Kidney epithelial cell (primary cell): ENCODE measurements at places on chromosomes 1 and 21.
A peak's percentile ranks its signal among the peaks of the same experiment; 100 is the strongest.

DNA sequence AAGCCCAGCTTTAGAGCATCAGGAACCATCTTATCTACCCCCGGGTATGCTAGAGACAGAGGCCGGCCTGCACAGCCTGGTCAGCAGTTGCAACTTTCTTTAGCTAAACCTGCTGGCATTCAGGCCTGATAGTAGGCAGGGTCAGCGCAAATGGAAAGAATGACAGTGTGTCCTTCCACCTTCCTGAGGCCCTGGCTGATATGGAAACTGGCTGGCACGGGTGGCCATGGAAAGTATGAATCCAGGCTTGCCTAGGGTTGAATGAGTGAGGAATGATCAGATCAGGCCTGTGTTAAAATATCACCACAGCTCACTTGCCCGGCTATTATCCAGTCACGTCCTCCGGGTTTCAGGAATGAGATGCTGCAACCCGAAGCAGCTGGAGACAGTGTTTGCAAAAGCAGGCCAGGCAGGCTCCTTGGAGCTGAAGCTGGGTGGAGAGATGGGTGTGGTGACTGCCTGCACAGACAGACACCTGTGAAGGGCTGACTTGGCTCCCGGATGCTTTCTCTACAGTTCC lies 34.7 kb downstream of the RCAN1 start:
- DNase-seq = no peak

DNA sequence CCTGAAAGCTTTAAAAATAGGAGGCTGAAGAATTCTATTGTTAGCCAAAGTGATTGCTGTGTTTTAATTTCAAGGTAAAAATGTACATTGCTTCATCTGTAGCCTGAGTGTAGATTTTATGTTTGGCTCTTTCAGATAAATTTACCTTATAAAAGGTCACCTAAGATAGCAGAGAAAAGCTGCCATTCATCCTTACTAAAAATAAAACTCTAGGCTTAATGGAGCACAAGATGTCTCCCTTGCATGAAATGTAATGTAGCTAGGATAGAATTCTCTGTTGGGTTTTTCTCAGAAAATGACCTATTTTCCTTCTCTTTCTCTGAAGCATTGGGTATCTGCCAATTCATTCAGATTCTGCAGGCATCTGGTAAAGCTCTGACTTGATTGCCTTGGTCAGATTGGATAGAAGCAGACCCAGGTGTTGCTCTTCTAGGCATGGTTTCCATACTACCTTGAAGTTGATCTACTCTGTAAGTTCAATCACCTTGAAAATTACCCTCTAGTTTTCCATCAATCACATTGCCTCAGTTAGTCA lies 176.6 kb upstream of the GORAB start:
- no peak for DNase-seq

DNA sequence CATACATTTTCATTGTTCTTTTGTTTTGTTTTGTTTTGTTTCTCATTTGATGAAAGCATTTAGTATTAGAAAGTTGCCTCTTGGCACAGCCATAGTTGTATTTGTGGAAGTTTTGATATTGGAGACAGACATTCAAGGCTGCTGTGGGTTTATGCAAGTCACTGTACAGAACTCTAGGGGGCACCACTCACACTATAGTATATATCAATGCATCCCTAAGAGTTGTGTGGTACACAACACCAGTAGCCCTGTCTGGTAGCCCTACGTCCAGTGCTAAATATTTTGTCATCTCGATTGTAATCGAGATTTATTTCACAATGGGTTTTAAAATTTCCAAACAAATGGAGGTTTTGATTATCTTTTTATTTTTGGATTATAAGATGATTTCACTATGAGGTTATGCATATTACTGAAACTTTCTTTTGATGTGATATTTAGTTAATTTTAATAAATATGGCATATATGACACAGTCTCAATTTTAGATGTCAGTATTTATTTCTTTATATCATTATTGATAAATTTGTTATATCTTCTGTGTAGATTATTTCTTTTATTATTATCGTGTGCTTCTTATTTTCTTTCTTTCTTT lies 112.2 kb downstream of the NR5A2 start:
- peak; percentile 10 for DNase-seq

DNA sequence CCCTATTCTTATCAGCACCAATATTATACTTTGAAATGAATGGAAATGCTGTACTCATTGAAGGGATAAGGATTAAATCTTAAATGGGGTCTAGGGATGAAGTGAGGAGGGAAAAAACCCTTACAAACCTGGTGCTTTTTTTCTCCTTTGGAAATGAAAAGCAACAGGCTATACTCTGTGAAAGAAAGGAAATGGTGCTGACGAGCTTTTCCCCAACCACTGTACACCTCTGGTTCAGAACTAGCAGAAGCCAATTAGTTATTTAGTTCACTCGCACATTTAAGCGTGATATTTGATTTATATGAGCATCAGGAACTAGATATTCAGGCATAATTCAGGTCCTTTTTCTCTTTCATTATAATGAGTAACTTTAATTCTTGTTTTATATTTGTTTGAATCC lies 74.5 kb upstream of the S1PR1 start:
- no peak for DNase-seq

DNA sequence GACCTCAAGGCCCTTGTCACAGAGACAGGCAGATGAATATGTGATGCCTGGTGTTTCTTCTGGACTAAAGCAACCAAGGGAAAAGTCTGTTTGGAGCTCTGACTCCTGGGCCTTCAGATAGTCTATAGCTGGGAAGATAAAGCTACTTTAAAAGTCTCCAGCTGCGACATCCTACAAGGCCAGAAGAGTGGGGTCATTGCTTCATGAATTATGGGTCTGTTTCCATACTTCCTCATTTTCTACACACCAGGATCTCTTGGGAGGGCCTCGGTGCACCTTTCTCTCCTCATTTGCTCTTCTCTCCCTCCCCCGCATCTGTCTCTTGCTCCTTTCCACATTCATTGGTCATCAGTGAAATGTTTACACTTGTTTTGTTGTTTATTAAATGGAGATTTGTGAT lies 44.8 kb downstream of the SYT2 start:
- no peak for DNase-seq

DNA sequence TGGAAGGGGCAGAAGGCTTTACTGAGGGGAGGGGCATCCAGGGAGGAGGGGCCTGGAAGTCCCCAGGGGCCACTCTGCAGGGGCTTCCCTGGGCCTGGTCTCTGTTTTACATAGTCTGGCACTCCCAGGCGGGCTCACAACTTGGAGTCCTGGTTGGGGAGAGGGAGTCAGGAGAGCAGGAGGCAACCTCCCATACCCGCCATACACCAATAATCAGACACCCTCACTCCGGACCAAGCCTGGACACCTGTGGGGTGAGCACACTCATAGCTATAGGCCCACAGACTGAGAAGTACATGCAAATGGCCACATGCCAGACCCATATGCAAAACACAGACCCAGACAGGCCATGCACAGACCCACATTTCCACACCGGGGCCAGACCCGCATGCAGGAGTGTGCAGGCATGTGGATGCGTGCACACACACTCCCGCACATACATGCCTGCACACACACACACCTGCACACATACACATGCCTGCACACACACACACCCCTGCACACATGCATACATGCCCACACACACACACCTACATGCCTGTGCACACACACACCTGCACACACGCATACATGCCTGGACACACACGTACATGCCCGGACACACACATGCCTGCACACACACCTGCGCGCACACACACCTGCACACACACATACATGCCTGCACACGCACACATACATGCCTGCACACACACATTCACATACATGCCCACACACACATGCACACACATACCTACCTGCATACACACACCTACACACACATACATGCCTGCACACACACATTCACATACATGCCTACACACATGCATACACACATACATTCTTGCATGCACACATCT lies 89.5 kb upstream of the RUNX3 start:
- DNase-seq = no peak
